Activated T-helper 17 cell treated with anti-CD3 and anti-CD28 coated beads, Interleukin-2, amount 50 U/mL, for 72 hours (primary cell): ENCODE measurements at places on chromosomes 7 and 10.

DNA sequence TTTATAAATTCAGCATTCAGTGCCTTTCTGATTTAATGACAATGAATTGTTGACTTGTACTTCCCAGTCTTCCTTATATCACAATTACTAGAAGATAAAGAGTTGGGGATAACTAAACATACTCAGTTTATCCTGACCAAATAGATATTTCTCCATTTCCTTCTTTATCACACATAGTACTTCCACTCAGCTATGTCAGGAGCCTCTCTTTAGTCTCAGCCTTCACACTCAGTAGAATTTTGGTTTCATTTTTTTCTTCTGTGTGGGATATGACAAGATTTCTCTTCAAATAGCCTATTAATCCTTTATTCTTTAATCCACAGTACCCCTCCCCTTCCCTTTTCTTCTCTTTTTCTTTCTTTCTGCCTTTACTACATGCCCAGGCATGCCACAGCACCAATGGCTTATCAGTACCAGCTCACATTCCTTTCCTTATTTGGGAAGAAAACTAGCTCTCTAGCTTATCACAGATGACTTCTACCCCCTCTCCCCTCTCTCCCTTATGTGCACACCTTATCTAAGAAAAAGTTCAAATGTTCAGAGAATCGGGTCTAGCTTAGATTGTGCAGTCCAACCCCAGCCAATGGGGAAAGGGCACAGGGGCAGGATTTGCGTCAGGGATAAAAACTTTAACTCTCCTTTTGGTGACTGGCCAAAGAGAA lies 109.0 kb downstream of the PHF14 start:
- no peak for ATAC-seq

DNA sequence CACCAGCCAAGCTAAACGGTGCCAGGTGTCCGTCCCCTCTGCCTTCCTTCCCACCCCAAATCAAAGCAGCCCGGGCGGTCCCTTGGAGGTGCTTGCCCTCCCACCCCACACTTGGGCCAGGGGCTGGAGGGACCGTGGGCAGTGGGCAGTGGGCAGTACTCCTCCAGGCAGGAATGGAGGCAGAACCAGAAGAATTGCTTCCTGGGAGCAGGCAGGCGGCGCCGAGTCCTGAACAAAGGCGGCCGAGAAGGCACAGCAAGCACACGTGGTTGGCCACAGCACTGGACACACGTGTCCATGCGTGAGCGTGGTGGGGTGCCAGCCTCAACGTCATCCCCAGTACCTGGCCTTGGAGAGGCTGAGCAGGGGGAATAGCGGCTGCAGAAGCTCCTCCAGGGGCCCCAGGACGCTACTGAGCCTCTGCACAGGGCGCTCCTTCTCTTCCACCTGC lies 48.4 kb upstream of the NKX6-2 start:
- no peak for ATAC-seq

- ATAC-seq: no peak
Measured at GRCh38 chr10:16934461-16934860, 117.2 kb upstream of the RSU1 start.

DNA sequence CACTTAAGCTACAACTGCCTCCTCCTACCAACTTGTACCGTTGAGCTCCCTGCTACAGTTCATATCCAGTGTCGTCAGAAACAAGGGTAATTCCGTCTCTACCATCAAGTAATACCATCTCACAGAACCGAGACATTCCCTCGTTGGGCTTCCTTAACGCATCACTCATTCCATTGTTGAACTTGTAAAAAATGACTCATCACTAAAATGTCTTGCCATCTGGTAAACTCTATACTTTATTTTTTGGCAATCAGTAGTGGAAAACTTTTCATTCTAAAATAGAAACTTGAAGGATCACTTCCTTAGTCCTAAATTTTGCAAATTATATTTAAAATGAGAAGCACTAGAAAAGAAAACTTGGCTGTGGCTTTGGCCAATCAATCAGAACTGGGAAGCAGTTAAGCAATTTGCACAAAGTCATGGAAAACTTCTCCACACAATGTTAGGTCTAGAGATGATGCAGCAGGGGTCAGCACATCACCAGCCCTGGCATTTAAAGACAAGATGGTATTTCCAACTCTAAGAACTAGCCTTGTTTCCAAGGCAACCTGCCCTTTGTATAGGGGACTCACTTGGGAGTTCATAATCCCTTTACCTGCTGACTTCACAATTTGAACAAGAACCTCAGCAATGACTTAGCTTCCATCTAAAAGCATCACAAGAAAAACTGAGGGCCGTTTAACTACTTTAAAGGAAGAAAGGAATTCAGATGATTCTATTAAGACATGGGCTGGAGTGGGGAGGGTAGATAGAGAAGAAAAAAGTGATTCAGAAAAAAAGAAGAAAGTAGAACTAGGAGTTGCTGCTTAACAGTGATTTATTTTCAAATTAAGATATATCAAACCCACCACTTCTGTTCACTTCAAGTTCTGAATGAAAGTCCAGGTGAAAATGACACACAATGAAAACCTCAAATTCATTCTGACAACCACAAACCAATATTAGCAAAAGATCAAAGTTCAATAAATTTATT lies 288.1 kb downstream of the PARD3 start:
- no peak for ATAC-seq

DNA sequence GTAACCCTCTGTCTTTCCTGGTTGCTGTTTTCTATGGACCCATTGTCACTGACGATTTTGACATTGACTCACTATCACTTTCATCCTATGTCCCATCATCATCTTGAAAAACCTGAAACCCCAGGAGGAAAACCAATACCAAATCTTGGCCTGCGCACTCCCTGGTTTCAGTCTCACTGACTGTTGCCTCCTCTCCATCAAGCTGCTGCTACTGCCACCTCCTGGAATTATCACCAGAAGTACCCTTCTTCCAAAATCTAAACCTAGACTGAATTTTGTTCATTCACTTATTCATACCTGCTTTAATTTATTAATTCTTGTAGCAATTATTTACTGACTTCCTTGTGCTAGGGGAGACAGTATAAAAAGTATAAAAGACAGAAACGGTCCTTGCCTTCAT lies 44.5 kb upstream of the ACBD5 start:
- ATAC-seq: peak; percentile 97

GRCh38 chr10:119478111-119478802 lies 64.3 kb downstream of the RGS10 start:
- peak; percentile 94 for ATAC-seq

- ATAC-seq: no peak
Measured at GRCh38 chr10:45456233-45456632, 82.2 kb downstream of the ALOX5 start.
